Activated naive CD4-positive, alpha-beta T cell treated with anti-CD3 and anti-CD28 coated beads, Interleukin-2, amount 50 U/mL, for 72 hours (primary cell): ENCODE measurements at places on chromosomes 5 and 9.

DNA sequence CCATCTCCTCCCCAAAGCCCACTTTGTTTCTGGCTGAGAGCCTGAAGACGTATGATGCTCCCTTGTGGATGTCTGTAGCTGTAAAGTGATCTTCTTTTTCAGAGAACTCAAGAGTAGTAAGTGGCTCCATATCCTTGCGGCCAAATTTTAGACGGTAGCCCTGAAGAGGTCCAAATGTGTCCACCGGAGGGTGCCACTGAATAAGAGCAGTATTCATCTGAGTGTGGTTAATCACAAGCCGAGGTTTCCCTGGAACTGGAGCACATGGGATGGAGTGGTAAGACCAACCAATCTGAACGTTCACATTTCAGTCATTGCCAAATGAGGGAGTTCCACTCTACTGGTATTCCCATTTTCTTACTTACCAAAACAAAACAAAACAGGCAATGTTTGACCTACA lies 686.5 kb upstream of the DMAC1 start:
- no peak for DNase-seq

DNA sequence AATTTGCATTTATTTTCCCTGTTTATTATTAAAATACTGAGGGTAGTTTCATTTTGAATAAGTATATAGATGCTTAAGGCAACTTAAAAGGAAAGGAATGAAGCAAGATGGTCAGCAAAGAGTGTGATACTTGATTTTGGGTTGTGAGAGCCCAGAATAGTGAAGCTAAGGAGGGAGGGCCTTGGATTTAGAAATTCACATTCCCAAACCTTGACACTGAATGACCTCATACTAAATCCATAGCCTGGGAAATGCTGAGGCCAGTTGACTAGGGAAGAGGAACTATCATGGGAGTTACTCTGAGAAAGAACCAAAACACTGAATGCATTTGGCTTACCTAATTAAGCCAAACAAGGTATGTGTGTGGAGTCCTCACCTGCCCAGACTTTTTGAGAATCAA lies 292.5 kb downstream of the SPATA31D1 start:
- no peak for DNase-seq

DNA sequence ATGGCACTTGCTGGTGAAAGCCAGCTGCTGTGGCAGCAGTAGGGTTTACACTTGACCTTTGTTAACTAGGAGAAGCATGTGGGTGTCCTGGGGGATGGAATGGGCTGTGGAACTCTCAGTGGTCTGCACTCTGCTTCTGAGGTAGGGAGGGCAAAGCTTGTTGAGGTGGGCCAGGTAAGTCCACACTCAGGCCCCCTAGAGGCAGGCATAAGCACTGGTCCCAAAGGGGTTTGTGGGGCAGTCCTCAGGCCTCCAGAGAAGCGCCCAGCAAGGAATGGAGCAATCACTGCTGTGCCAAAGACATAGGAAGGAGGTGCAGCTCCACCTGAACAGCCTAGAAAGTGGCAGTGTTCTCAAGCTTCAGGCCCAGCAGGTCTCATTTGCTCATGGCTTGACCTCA lies 34.7 kb downstream of the INSL4 start:
- DNase-seq, result no peak

GRCh38 chr9:83520292-83520691 lies 17.9 kb downstream of the FRMD3 start:
- DNase-seq, result no peak

GRCh38 chr5:10680876-10681481 lies 80.1 kb downstream of the DAP start:
- no peak for DNase-seq

GRCh38 chr5:157942595-157942994 lies 83.7 kb upstream of the CLINT1 start:
- DNase-seq, result no peak

DNA sequence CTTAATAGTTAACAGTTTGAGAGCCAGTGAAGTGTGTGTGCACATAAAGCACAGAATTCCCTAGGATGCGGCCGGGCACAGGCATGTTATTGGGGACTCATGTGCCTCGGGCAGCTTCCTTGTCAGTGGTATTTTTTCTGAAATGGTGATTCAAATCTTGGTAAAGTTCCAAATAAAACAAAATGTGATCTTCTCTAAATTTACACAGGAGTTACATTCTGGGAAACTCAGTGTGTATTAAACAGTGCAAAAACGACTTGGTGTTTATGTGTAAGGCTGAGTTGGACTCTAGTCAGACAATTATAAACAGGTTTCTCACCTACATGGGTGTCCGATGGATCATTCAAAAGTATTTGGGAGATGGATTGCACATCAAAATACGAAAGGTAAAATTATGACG lies 48.9 kb downstream of the BOD1 start:
- no peak for DNase-seq

GRCh38 chr5:169223595-169223953 lies 77.4 kb downstream of the SLIT3 start:
- DNase-seq, result no peak

DNA sequence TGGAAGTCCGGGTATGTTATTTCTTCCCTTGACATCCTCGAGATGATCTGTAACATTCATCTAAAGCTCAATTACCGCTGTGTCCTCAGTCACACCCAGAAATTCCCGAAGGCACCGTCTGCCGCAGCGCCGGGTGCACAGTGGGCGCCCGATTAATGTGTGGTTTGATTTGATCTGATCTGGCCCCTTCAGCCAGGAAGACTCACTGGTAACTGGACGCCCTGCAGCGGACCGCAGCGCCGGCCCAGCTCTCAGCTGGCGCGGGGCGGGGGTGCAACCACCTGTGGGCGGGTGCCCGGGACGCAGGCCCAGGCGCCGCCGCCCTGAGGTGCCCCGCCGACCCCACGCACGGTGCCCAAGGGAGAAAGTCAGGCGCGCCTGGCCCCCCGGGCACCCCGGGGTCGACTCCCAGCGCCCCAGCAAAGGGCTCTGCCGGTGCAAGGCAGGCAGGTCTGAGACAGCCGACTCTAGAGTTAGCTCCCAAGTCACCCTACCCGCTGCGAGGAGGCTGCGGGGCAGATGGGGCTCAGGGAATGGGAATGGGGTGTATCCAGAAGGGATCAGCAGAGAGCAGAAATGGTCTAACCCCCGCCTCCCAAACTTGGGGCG lies 1.7 kb downstream of the EPB41L4B start:
- peak; percentile 7 for DNase-seq

DNA sequence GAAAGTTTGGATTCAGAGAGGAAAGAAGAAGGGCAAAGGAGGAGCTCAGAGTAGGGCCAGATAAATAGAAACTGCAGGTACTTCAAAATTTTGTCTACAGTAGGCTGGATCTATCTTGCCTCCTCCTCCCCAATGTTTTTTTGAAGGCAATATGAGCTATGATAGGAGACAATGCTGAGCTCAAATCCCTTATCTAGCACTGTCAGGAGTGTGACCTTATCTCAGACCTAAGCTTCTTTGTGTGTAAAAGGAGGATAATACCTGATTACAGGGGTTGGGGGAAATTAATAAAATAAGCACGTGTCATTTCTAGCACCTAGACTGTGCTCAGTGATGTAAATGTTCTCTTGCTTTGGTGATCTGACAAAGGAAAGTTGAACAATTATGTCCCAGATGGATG lies 137.8 kb upstream of the CD180 start:
- no peak for DNase-seq

GRCh38 chr9:37942621-37943344 lies 38.9 kb upstream of the SLC25A51 start:
- DNase-seq, result no peak

DNA sequence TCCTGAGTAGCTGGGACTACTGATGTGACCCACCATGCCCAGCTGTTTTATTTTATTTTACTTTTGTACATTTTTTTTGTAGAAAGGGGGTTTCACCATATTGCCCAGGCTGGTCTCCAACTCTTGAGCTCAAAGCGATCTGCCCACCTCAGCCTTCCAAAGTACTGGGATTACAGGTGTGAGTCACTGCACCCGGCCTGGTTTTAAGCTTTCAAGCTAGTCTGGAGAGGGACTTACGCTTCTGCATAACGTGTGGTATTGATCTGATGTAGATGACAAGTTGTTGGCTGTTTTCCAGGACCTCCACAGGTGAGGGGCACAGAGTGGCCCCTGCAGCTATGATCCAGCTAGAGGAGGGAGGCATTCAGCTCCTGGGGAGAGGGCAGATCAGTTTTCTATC lies 6.8 kb upstream of the CCL21 start:
- DNase-seq, result no peak
